ENCODE measurements at places on chromosomes 6 and 20. TPM values are rescaled to one million over a fixed set of nuclear protein-coding genes. Genes with fewer than 3 reads are reported as not detected.

Gene DHX16
- 37.0 TPM for total RNA-seq

Gene KCNK5
- total RNA-seq: 26.0 TPM

Gene AVP
- total RNA-seq: not detected

Gene BTNL2
- not detected for total RNA-seq

Gene NHSL1
- 44.4 TPM for total RNA-seq

Gene CYP39A1
- 37.2 TPM for total RNA-seq

Gene PM20D2
- total RNA-seq: 19.4 TPM

Gene HDGFL1
- total RNA-seq: not detected

Gene ATRN
- 22.6 TPM for total RNA-seq
